ENCODE measurements at places on chromosomes 13 and 19.

DNA sequence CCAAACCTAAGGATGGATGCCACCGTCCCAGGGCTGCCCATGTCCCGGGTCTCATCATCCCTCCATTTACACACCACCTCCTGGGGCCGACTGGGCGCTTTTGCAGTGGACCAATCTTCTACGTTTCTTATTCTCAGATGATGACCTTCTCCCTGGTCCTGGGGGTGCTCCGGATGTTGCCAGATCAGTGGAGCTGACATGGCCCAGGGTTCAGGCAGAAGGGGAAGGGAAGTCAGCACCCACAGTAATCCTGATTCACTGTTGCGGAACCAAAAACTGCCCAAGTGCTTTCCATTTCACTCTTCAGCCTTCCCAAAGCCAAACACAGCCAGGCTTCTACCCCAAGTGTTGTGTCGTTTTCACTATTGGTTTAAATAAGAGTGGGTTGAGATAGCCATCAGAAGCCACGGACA is 29.8 kb downstream of the RAB20 start:
- no peak for DNase-seq

DNA sequence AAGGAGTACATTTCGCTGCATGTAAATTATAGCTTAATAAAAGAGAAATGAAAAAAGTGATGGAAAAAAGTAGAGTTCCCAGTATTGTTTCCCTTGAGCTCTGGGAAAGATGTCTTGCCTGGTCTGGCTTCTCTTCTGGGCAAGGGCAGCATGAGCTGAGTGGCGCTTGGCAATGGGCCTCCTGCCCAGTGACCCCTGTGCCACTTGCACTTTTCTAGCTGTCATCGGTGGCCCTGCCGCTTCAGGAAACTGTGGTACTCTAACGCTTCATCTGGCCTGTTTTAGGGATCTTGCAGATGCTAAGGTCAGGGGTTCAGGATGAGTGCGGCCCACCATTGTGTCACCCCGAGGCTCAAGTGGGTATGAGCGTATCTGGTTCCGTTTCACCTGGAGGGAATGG is 161.4 kb downstream of the MTUS2 start:
- DNase-seq = no peak

GRCh38 chr13:99057310-99057975 is 79.6 kb upstream of the DOCK9 start:
- peak; percentile 10 for DNase-seq

DNA sequence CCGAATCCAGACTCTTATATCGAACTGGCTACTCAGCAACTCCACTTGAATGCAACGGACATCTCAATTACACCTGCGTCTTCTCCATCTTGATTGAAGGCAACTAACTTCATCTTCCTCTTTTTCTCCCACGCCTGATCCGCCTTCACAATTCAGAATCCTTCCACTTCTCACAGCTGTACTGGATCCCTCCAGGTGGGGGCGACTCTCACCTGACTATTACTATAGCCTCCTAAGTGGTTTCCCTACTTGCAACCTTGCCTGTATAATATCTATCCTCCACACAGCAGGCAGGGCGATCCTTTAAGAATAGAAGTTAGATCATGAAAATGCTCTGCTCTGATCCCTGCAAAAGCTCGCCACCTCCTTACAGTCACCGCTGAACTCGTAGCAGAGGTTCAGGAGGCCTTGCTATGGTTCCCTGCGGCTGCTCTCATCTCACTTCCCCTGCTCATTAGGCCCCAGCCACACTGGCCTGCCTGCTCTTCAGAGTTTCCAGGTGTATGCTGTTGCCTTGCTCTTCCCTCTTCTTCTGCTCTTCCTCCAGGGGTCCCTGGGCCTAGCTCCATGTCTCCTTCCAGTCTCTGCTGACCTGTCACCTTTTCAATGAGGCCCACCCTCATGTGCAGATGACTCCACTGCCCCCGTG is 31.9 kb downstream of the RFXAP start:
- peak; percentile 64 for DNase-seq

GRCh38 chr13:23180711-23181110 is at the start of gene SGCG:
TSS of gene SGCG (plus strand) at chr13:23180979. CDS start at chr13:23203695, 22,716 bp downstream.
- DNase-seq = no peak

- DNase-seq = peak; percentile 70
These were observed 52.0 kb downstream of the RAB20 start for GRCh38 chr13:110509478-110509926.

DNA sequence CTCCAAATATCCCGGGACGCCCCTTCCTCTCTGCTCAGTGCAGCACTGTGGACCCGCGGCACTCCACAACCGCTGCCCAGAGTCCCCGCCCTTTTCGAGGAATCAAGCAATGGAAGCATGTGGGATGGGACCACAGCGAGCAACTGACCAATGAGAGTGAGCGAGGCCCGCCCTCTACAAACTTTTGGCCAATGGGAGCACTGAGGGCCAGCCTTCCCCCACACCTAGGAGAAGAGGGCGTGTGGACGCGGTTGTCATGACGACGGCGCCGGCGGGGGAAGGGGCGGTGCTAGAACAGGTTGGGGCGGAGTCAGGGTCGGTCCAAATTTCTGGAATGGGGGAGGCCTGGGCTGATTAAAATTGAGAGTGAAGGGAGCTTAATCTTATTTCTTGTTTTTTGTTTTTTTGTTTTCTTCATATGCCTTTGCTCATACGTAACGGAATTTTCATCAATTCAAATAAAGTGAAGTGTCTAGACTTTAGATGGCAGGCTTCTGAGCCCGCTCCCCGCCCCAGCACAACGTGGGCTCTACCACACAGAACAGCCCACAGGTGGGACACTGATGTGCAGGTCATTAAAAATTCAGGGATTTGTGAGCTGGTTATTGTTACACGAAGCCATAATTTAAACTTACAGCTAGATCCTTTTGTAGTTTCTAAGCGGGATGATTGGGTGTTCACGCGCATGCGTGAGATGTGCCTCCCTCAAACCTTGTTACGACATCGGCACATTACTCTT is at the start of gene DNAAF3:
DNAAF3 (minus strand) TSS at position 84 of the 739 bp plus-strand sequence. CDS start 200 bp downstream, outside the sequence.
- peak; percentile 99 for DNase-seq

DNA sequence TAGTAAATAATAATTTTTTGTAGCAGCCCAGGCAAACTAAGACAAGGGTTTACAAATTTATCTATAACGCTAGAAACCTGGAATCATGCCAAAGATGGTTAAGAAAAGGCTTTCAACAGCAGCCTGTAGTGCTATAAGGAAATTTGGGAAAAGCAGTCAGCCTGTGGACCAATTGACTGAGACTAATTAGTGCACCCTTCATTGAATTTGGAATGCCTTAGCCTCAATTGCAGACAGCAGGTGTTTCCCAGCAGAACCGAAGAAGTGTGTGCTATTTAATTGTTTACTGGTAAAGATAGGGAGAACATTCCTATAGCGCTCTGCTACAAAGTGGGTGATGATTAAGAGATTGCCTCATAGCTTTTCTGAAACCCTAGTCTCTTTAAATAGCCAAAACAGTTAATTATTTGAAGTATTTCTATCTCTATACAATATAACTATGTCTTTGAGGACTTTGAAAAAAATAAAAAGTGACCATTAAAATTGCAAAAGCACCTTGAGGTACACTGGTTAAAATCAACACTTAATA is 1884.3 kb upstream of the PCDH20 start:
- DNase-seq = no peak

- DNase-seq = no peak
These were observed 9.0 kb upstream of the STRN4 start for GRCh38 chr19:46755077-46755852.

- DNase-seq = no peak
These were observed 26.0 kb downstream of the WDR88 start for GRCh38 chr19:33157906-33158305.

GRCh38 chr19:11478167-11479089 is 2.4 kb downstream of the ELAVL3 start:
- DNase-seq = no peak

- no peak for DNase-seq
These were observed 23.2 kb upstream of the ZBTB7A start for GRCh38 chr19:4089946-4090345.

DNA sequence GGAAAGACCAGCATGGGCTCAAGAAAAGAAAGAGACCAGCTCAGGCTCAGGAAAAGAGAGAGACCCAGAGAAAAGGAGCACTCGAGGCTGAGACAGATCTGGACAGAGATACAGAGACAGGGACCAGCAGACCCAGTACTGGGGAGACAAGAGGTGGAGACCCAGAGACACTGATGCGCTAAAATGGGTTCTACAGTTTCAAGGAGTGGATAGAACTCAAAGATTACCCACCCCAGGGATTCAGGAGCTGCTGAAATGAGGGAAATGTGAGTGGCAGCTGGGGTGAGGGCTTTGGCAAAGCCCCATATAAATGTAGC is 609 bp upstream of the ZSCAN18 start:
- no peak for DNase-seq

- no peak for DNase-seq
These were observed 23.7 kb upstream of the SEMA6B start for GRCh38 chr19:4582980-4583842.

DNA sequence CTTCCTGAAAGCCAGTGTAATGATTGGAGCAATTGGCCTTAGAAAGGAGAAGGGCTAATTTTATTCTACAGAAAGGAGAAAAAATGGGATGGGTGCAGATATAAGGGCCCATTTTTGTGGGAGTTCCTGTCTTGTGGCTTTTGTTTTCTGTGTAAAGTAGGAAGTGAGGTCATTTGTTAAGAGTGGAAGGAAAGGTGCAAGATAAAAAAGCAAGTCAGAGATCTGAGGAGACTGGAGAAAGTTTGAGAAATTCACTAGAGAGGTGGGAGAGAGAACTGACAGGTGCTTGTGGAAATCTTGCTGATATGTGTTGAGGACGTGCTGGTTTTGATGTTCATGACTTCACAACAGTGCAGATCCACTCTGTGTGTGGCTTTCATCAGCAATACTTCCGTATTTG is 349.4 kb downstream of the DLEU7 start:
- DNase-seq = peak; percentile 66

GRCh38 chr13:93926425-93926824 is 553.1 kb downstream of the DCT start:
- no peak for DNase-seq

- peak; percentile 35 for DNase-seq
These were observed 96.6 kb downstream of the SIPA1L3 start for GRCh38 chr19:38003438-38004185.

DNA sequence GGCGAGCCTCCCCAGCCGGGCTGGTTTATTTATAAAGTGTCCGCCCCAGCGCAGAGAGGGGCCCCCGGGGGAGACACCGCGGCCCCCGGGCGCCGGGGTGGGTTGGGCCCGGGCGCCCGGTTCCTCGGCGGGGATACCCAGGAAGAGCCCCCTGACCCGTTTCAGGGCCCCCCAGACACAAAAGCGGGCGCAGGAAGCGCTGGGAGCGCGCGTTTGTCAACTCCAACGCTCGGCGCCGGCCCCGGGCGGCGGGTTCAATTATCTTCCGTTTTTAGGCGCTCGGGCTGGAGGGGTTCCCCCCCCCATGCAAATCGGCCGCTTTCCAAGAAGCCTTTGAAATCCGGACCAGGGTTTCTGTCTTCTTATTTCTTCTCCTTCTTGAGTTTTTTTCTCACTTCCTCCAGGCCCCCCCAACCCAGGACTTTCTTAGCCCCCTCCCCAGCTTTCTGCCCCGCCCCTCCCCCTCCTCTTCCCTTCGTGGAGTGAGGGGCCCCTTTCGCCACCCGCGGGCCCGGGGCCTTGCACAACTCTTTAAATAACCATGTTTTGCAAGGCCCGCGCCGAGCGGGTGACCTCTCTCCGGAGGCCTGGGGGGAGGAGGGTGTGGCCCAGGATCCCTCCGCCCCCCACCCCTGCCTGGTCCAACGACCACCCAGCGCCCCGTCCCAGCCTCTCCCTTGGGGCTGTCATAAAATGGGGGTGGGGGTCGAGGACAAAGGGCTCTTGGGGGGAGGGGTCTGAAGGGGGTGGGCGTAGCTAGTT is 935 bp downstream of the ARID3A start:
- peak; percentile 61 for DNase-seq

GRCh38 chr13:110471833-110472162 is 89.7 kb downstream of the RAB20 start:
- peak; percentile 72 for DNase-seq

Data from OCI-M1 (cell line).